ENCODE measurements at places on chromosomes 7 and 10.

DNA sequence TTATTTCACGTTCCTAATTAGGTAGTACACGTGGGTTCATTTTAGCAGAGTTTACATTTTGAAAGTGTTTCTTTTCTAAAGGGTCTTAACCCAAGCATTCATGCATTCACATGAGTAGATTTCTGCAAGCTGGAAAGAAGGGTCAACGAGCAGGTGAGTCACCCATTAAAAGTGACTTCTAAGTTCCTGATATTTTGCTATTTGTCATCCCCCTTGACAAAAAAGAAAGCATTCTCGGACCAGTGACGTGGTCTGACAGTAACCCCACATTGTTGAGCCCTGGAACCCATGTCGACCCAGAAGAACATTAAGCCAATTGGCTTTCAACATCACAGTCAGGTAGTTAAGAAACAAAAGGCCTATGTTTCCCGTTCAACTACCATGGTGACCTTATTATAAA, 49.6 kb downstream of the ABCB5 start:
- no peak for DNase-seq

DNA sequence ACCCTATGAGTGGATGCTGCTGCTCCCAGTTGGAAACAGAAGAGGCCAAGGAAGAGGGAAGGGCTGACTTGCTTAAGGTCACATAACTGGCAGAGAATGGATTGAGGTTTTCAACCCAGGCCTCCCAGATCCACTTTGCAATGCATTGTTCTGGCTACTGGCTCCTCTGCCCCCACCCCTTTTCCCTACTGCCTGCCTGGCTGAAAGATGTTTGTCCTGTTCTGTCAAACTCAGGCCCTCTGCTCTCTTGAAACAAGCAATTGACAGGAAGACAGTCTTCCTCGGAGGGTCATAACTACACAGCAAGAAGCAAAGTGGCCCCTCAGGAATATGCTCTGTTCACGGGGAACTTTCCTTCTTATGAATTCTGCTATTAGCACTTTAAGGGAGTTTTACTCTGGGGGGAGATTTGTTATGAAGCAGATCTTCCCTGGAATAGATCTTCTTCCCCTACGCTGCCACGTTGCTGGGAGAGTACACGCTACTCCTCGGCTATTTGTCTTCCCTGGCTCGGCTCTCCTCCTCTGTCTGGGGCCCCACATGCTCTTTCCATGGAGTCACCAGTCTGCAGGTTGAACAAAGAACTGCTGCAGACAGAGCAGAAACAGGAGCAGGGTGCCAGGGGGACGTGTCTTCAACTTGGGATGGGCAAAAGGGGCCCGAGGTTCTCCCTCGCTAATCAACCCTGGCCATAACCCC, 436.1 kb downstream of the TYW1 start:
- DNase-seq: no peak

DNA sequence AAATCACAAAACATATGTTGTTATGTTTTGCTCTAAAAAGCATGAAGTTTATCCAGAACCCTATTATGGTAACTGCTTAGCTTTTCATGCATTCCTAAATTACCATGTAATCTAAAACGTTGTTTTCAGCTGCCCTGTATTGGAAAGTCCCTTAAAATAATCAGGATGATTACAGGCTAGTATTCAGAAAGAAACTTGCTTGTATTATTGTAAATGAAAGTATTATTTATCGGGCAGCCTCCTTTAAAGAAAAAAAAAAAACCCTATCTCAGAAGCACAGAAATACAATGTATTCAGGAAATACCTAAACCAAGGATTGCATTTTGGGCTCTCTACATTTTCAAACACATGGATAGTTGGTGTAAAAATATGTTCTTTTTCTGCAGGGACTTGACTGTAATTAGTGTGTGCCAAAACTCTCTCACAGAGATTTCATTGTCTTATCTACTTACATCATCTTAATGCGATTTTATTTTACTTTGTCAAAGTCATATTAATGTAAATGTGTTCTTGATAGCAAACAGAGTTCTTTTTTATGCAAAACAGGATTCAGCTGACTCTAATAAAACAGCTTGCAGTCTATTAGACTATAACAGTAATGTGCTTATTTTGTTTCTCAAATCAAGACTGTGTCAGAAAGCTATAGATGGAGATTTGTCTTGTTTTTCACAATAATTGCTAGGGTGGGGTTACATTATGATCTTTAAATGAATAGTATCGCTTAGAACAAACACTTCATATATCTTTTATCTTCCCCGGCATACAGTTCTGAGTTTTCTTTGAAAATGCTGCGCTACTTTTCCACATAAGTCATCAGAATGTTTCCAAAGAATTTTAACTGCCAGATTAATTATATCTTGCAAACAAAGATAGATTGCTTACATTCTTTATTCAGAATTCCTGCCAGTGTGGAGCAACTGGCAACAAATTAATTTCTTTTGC, 65.3 kb upstream of the ARID5B start:
- peak; percentile 98 for DNase-seq

DNA sequence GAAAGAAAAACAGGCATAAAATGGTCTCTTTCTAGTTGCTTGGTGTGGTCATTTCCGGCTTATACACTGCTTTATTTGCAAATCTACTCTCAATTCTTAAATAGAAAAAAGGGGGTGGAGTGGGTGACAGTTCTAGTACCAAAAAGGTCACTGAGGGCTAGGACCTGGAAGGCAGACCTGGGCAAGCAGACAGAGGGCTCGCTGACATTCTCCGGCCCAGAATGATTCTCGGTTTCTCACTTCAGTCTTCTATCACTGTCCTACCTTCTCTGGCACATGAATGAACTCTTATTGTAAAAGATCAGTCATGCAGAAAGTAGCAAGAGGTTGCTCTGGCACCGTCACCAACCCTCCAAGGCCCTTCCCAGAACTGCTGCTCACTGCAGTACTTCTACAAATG, 54.0 kb downstream of the MALSU1 start:
- no peak for DNase-seq

DNA sequence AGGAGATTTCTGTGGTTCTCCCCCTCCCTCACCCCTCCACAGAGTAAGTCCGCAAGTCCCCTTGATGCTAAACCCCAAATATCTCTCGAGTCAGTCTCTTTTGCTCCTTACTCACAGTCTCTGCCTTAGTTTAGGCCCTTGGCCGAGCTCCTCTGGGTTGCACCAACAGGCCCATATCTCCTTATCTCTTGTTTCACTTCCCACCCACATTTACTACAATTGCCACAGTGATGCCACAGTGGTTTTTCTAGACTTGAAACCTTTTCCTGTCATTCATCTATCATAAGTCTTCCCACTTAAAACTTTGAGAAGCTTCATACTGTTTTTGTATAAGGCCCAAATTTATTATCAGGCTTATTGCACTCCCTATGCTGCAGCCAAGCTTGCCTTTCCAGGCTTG, 23.4 kb upstream of the NME8 start:
- DNase-seq: no peak

DNA sequence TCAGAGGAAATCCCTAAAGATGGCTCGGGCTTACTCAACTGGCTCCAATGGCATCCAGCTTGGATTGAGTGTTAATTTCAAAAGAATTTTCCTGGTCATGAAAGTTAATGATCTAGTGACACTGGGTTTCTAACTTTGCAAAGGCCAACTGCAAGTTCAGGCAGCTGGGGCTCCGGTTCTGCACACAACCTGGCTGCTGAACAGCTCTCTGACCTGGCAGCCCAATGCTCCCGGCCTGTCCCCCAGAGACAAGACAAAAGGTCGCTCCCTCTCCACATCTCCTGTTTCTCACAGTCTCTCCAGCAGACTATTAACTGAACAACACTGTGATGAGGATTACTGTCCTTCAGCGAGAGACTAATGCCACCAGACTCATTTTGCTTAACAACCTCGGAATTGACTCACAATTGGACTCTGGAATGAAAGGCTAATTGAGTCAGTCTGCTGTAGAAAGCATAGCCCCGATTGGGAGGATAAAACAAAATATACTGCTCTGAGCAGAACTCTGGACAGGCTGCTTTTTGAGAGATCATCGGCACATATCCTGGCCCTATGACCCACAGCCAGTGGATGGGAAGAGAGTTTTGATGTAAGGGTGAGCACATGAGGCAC, 174.5 kb downstream of the GFRA1 start:
- no peak for DNase-seq

GRCh38 chr7:151807846-151808245, 69.1 kb downstream of the PRKAG2 start:
- DNase-seq: no peak

GRCh38 chr7:86942995-86943394, 116.5 kb downstream of the ELAPOR2 start:
- no peak for DNase-seq

GRCh38 chr7:378041-378420, 88.1 kb downstream of the FOXL3 start:
- DNase-seq: no peak

DNA sequence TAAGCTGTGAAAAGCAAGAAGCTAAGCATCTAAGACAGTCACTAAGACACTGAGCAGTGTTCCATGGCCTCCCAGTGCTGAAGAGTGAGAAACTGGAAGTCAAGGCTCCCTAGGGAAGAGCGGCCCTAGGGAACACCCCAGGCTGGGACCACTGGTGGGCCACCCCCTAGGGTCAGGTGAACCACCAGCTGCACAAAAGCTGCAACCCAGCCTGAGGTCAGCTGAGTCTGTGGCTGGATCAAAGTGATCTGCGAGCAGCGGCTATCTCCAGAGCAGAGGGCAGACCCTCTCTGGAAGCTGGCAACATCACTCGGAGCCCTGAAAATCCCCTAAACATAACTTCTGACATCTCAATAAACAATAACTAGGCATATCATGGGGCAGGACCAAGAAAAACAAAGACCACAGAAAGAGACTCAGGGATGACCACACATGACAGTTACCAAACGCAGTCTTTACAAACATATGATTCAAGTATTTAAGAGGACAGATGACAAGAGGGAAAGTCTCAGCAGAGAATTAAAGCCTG, 125.8 kb downstream of the DLG5 start:
- no peak for DNase-seq

- DNase-seq: no peak
Measured at GRCh38 chr10:77308084-77308732, 329.4 kb downstream of the KCNMA1 start.

DNA sequence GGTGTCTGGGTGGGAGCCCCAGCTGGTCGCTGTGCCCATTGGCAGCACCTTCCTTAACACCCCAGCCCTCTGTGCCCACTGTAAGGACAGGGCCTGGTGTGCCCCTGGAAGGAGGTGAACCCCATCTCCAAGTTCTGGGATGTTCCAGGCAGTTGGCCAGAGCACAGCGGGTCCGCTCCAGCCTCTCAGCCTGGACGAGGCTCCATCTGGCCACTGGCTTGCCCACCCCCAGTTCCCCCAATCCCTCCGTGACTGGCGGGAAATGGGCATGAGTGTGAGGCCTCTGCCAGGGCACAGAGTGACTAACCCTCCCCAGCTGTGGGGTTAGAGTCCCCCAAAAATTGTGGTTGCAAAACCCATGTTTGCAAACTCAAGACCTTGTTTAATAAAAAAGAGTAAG, 15.6 kb downstream of the GRIFIN start:
- DNase-seq: no peak

All from HAP-1 (cell line).